Dermis microvascular lymphatic vessel endothelial cell (primary cell): ENCODE measurements at places on chromosomes 12 and 14. TPM values are rescaled to one million over a fixed set of nuclear protein-coding genes. Genes with fewer than 3 reads are reported as not detected.

- DNase-seq = no peak
Observed at GRCh38 chr14:31536201-31536960, 24.8 kb upstream of the NUBPL start.

GRCh38 chr12:92696216-92696615 is 6.6 kb upstream of the PLEKHG7 start:
- DNase-seq = peak; percentile 27

- no peak for DNase-seq
Observed at GRCh38 chr12:57609101-57609780, 2.0 kb upstream of the ARHGEF25 start.

- no peak for DNase-seq
Observed at GRCh38 chr12:119222222-119222951, 43.7 kb downstream of the HSPB8 start.

GRCh38 chr12:111687255-111687654 is 1.4 kb downstream of the ACAD10 start:
- peak; percentile 16 for DNase-seq

- no peak for DNase-seq
Observed at GRCh38 chr14:91392623-91393303, 24.9 kb downstream of the CCDC88C start.

- DNase-seq = no peak
Observed at GRCh38 chr14:51002406-51002999, 58.2 kb upstream of the PYGL start.

GRCh38 chr12:132506328-132507160 is 16.6 kb downstream of the FBRSL1 start:
- DNase-seq = peak; percentile 26

- DNase-seq = no peak
Observed at GRCh38 chr14:92940543-92940942, 17.6 kb downstream of the CHGA start.

DNA sequence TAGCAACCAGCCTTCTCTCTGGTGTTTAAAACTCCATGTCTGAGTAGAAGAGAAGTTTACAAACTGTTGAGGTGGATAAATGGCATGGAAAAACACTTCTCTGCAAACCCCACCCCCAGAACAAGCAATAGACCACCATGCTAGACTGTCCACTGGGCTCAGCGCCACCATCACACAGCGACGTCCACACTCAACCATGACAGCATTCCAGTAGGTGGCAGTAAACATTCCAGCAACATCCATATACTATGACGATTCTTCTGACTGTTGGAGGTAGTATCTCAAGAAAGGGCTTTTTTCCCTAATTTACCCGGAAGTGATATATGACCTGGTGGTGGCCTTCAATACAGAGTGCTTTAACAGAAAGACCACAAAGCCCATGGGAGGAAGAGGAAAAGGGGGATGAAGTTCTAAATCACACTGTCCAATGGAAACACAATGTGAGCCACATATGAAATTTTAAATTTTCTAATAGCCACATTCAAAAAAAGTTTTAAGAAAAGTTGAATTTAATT is 152.2 kb downstream of the SLC15A4 start:
- DNase-seq = no peak

Gene TMTC3
- 19.7 and 20.4 TPM in 2 replicates for total RNA-seq

Gene BICDL1
- 0.13 TPM in 1 of 2 replicates, not detected in the other for total RNA-seq

Gene KRT81
- 0.13 TPM in 1 of 2 replicates, not detected in the other for total RNA-seq
